CD4-positive, alpha-beta T cell treated with Interleukin-15 for 1 hour (primary cell): ENCODE measurements at places on chromosomes 13 and 19.

GRCh38 chr13:79267560-79267959 lies 138.5 kb downstream of the RBM26 start:
- DNase-seq: no peak

- DNase-seq: no peak
Observed at GRCh38 chr13:58619396-58620113, 988.0 kb downstream of the PCDH17 start.

GRCh38 chr19:23305555-23305954 lies 55.4 kb upstream of the ZNF724 start:
- no peak for DNase-seq

- DNase-seq: no peak
Observed at GRCh38 chr13:61410669-61411297, 4.9 kb downstream of the PCDH20 start.

GRCh38 chr13:20673715-20674114 lies 29.8 kb upstream of the IL17D start:
- no peak for DNase-seq

DNA sequence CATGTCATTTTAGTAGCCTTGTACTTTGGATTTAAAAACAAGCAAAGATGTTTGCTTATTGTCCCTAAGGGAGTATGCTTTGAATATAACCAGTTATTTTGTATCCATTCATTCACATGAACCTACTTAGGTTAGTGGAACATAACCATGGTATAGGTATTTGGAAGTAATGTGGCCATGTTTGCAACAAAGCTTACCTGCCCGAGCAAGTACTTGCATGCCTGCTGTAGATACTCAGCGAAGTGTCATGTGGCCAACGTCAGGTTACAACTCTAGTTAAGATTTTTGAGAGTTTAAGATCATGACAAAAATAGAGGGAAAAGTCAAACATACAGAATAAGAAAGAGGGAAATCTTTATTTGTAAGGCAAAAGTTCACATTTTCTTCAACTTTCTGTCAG lies 57.2 kb downstream of the COG6 start:
- DNase-seq: no peak

DNA sequence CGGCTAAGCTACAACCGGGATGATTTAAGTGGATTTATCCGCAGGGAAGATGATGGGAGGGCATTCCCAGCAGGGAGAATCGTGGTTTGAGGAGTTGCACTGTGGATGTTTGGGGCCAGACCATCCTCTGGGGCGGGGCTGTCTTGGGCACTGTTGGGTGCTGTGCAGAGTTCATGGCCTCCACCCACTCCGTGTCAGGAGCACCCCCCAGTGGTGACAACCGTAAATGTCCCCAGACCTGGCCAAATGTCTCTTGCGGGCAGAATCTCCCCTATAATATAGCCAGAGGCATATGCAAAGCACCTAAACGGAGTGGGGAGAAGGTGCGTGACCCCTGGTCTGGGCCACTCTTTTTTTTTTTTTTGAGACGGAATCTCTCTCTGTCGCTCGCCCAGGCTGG lies 40.2 kb downstream of the SMIM24 start:
- peak; percentile 54 for DNase-seq

DNA sequence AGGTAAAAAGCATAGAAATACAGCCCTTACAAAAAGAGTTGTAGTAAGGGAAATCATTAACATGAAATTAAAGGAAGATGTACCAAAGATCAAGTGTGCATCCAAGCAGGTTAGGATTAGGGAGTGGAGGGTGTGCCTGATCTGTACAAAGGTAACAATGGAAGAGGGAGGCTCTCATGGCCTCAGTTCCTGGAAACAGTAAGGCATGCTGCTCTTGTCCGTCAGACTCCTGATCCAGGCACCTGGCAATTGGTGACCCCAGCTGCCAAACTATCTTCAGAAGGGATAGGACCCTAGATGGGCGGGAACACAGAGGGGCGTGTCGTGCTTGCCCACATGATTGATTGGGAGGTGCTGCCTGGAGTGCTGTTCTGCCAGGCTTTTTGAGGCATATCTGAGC lies 4.5 kb downstream of the TEX26 start:
- no peak for DNase-seq

GRCh38 chr13:104592545-104593250 lies 1526.5 kb upstream of the SLC10A2 start:
- no peak for DNase-seq

DNA sequence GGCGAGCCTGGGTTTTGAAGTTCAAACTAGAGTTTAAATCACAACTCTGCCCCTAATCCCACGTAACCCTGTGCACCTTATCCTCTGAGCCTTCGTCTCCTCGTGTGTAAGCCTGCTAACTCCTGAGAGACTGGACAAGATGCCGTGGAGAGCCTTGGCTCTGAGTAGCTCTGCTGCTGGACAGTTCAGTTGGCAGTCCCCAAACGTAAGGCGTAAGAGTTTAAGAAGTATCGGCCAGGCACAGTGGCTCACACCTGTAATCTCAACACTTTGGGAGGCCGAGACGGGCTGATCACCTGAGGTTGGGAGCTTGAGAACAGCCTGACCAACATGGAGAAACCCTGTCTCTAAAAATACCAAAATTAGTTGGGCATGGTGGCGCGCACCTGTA lies 4.7 kb upstream of the CD79A start:
- no peak for DNase-seq
